ENCODE measurements at places on chromosomes 3 and 15. TPM values are rescaled to one million over a fixed set of nuclear protein-coding genes. Genes with fewer than 3 reads are reported as not detected.

The SLC12A8 gene
- polyA plus RNA-seq: 4.6 TPM

The ZNF445 gene
- 19.0 TPM for polyA plus RNA-seq

The CD200R1 gene
- 0.72 TPM for polyA plus RNA-seq

The TLR9 gene
- not detected for polyA plus RNA-seq

The NME9 gene
- polyA plus RNA-seq: 17.4 TPM

The PRR20G gene
- polyA plus RNA-seq: not detected

The NANOGP8 gene
- polyA plus RNA-seq: not detected

The CD200 gene
- 178 TPM for polyA plus RNA-seq

The ADAM10 gene
- polyA plus RNA-seq: 66.3 TPM

The WDR93 gene
- not detected for polyA plus RNA-seq
